T-helper 22 cell (primary cell): ENCODE measurements at places on chromosomes 1 and 21.
A peak's percentile ranks its signal among the peaks of the same experiment; 100 is the strongest.

GRCh38 chr1:161727256-161727924 is 6.0 kb downstream of the FCRLB start:
- DNase-seq = no peak

- DNase-seq = no peak
Observed at GRCh38 chr1:230189341-230189740, 122.3 kb downstream of the GALNT2 start.

- DNase-seq = no peak
Observed at GRCh38 chr1:180530501-180530900, 28.1 kb upstream of the ACBD6 start.

GRCh38 chr1:16999863-17000262 is 11.9 kb downstream of the ATP13A2 start:
- DNase-seq = no peak

- no peak for DNase-seq
Observed at GRCh38 chr21:17794518-17795145, 24.5 kb downstream of the C21orf91 start.

- DNase-seq = no peak
Observed at GRCh38 chr1:34907487-34908090, 21.9 kb downstream of the DLGAP3 start.

- peak; percentile 5 for DNase-seq
Observed at GRCh38 chr1:153261281-153262069, 2.0 kb downstream of the LORICRIN start.

DNA sequence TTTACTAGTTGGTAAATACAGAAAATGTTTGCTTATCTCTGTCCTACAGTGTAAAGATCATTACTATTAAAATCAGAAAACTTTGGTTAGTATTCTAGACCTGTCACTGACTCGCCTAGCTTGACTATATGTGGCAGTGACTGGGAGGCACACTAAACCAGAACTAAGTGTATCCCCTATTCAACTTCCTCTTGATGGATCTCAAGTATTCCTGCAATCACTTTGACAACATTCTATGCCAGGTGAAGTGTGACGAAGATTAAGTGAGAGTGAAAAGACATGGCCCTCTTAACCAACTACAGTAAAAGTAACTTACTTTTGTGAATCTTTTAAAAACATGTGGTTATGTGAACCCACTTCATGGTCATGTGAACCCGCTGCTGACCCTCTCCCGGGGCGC is 223.0 kb upstream of the ADAMTS5 start:
- DNase-seq = no peak

DNA sequence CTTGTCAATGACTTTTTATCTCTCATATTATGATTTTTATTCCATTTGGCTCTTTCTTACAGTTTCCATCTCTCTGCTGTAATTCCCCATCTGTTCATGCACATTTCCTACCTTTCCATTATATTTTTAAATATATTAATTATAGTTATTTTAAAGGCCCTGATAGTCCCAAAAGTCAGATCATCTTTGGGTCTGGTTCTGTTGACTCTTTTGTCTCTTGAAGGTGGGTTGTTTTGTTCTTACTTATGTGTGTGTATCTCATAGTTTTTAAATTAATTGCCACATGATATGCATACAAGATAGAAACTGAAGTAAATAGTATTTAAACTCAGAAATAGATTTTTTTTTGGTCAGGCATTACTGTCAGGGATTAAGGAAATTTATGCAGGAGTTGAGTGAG is 178.0 kb upstream of the AJAP1 start:
- no peak for DNase-seq

DNA sequence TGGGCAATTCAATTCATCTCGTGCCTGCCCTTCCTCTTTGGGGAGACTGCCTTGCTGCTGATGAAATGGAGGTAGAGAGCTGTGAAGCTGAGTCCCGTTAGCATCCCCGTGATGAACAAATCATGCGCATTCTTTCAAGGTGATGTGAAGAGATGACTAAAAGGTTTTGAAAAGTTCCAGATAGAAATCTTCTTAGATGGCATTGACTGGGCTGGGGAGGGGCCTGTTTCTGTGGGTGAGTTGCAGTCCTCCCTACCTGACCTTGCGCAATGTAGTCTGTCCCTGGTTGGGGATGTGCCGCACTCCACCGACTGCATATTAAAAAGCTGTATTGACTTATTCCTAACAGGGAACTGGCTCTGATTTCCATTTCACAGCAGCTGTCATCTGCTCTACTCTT is 49.6 kb downstream of the ST6GALNAC3 start:
- DNase-seq = no peak

DNA sequence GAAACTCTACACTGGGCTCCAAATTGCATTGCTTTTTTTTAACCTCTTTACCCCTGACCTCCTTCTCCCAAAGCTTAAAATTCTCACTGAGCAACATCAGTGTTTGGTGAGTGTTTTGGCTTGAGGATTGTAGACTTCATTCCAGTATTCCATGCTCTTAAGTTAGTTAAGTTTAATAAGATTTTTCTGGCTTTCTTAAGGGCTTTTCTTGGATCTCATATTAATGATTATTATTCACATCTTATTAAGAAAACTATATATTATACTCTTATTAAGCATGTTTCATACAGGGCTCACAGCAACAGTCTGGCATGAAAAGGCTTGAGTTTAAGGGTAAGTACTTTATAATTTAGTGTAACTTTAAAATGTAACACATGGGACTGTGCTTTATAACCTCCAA is 141.8 kb downstream of the DISP1 start:
- no peak for DNase-seq

DNA sequence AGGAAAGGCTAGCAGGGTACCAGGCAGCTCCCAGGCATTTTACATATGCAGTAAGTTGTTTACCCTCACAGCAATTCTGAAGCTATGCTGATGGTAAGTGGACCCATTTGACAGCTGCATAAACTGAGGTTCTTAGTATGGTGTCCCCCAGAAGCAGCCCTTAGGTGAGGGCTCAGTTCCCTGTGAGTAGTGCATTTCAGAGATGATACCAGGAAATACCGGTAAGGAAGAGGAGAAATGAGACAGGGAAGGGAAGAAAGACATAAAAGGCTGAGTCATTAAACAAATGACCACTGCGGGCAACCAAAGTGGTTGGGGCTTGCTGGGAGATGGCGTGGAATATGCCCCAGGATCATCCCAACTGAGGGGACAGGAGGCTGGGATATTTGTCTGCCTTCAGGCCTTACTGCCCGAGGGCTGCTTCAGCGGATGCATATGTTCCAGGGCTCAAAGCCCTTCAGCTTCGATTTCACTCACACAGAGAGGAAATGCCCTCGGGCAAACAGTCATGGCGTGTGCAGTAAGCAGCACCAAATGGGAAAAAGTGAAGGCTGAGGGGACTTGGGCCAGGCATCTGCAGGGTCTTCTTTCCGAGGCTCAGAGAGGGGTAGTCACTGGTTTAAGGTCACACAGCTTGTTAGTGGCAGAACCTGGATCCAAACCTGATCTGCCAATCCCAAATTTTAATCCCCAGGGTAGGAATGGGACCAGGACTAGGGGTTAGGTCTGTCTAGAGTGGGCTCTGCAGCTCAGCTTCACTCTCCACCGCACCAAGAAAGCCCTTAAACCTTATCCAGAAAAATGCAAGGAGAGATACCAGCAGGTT is 133.7 kb upstream of the RUNX3 start:
- DNase-seq = no peak

GRCh38 chr1:96048572-96049212 is 672.9 kb upstream of the PTBP2 start:
- DNase-seq = no peak

GRCh38 chr1:91059157-91059556 is 37.3 kb upstream of the ZNF644 start:
- DNase-seq = no peak

DNA sequence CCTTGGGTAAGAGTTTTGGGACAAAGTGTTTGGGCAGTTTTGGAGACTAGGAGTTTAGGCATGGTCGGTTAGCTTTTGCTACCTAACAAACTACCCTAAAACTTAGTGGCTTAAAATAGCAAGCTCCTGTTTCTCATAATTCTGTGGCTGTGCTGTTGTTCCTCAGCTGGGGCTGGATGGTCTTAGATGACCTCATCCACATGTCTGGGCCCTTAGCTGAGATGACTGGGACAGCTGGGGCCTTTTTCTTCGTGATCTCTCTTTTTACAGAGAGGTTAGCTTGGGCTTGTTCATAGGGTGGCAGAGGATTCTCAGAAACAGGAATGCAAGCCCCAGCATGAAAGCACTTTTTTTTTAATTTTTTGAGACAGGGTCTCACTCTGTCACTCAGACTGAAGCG is 6.6 kb downstream of the ATP1A4 start:
- no peak for DNase-seq

DNA sequence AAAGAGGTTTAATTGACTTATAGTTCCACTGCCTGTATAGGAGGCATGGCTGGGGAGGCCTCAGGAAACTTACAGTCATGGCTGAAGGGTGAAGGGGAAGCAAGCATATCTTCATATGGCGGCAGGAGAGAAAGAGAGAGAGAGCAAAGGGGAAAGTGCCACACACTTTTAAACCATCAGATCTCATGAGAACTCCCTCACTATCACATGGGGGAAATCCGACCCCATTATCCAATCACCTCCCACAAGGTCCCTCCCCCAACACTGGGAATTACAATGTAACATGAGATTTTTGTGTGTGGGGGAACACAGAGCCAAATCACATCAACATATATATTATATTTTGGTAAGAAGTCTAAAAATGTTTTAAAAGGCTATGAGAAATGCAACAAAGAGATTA is 27.2 kb downstream of the FABP3 start:
- DNase-seq = no peak

GRCh38 chr21:37528150-37528937 is 161.8 kb downstream of the DYRK1A start:
- no peak for DNase-seq

DNA sequence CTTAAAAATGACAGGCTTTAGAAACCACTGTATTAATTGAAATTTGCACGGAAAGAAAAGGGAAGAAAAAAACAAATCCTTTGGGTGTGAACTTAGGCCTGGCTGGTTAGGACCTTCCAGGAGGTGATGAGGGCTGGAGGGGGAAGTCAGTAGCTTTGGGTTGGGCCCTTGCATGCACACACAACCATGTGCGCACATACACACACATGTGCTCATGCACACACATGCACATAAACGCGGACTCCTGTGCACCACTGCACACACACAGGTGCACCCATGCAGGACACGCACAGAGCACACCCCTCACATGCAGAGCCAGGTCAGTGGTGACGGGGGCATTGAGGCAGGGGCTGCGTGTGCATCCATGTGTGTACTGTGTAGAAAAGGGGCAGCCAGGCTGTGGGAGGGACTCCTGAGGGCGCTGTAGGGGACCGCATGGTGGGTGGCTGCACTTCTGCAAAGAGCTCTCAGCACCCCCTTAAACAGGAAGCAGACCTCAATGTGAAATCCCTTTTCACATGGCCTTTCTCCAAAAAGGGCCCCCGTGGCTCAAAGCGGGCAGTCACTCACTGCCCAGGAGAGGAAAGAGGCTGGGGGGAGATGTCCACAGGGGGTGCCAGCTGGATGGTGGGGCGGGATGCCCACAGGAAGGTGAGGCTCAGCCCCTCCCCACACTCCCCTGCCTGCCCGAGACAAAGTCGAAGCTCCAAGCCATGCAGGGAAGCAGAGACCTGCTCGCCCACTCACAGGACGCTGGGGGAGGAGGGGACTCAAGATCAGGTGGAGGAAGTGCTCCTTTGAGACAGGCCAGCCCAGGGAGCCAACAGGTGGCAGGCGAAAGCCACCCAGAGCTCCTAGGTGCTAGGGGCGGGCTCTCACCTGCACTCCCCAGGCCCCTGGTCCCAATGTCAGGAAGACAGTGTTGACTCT is 95.2 kb downstream of the ITPKB start:
- no peak for DNase-seq

- no peak for DNase-seq
Observed at GRCh38 chr1:63799307-63799706, 25.5 kb downstream of the ROR1 start.

DNA sequence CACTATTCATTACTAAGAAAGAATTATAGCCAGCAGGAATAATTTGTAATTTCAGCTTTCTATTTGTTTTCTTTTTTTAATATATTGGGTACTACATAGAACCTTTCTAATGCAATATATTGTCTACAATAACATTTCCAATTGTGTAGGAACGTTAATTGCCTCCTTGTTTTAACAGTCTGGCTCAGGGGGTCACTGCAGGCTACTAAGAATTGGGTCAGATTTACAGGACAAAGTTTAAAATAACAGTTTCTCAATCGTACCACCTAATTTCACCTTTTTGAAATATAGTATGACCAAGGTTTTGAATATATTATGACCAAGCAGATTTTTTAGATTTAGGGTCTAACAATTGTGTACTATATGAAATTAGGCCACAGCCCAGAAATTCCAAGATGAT is 2.4 kb downstream of the CFH start:
- DNase-seq = no peak

- no peak for DNase-seq
Observed at GRCh38 chr1:88608139-88608943, 75.7 kb upstream of the PKN2 start.

DNA sequence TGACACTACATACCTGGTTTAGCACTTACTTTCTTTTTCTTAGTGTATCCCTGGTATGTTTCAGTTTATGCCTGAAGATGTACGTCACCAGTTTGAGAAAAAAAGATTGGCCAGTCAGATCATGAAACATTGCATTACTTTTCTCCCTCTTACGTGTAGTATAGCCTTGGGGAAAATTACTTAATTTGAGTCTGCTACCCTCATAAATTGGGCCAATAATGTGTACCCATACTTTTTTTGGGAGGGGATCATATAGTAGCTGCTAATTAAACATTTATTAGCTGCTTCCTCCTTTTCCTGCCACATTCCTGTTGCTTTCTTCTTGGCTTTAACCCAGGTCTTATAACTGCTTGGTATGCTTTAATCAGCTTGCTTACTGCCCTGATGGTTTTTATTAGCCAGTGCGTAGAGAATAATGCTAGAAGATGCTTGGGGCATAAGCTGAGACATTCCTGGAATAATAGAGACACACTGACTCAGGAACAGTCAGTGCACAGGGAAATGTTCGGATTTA is 32.1 kb downstream of the RABGAP1L start:
- no peak for DNase-seq

- no peak for DNase-seq
Observed at GRCh38 chr1:25524568-25525360, 18.6 kb upstream of the LDLRAP1 start.

DNA sequence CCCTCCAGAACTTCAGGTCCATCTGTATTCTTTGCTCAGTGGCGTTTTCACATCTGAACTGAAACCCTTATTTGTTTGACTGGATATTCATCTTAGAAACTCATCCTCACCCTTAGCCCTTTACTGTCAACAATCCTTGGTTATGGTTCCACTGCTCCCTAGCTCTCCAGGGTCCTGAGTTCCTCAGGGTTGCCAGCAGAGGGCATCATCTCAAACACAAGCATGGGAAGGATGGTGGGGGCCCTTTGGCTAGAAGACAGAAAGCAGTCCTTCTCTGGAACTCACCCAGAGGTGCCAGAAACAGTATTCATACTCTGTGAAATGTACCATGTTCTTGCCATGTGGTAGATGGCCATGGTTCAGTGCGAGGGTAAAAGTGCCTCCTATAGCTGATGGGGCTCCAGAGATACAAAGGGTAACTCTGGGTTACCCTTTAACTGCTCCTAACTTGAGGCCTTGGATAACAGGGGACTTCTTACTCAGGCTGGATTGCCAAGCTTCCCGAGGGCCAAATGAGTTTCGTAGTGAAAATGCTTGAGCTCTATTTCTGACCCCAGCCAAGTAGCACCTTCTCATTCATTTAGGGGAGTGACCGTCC is 11.3 kb downstream of the NCSTN start:
- no peak for DNase-seq

- peak; percentile 70 for DNase-seq
Observed at GRCh38 chr1:116738673-116739370, 15.4 kb upstream of the CD2 start.

GRCh38 chr1:44677201-44677766 is 2.8 kb downstream of the ARMH1 start:
- no peak for DNase-seq

GRCh38 chr1:58802640-58803399 is 19.0 kb upstream of the JUN start:
- DNase-seq = no peak
